ENCODE measurements at places on chromosomes 5 and 9.

- DNase-seq, result no peak
Measured at GRCh38 chr5:60722416-60722815, 22.4 kb upstream of the DEPDC1B start.

GRCh38 chr5:83745816-83746215 is 25.2 kb upstream of the HAPLN1 start:
- DNase-seq, result no peak

DNA sequence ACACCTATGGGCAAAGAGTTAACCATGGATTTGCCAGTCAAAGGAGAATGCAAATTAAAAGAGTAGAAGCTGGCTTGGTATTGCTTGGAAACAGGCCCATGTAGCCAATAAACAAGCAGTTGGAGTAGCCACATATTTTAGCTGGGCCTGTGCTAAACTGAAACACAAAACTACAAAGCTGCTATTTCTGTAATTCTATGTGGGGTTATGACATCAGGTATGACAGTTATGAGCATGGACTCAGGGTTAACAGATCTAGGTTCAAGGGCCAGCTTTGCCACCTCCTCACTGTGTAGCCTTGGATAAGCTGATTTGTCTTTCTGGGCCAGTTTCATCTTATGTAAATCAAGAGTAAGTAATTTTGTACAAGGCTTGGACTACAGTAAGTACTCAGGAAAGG is 142.7 kb downstream of the PIP5K1B start:
- DNase-seq, result no peak

DNA sequence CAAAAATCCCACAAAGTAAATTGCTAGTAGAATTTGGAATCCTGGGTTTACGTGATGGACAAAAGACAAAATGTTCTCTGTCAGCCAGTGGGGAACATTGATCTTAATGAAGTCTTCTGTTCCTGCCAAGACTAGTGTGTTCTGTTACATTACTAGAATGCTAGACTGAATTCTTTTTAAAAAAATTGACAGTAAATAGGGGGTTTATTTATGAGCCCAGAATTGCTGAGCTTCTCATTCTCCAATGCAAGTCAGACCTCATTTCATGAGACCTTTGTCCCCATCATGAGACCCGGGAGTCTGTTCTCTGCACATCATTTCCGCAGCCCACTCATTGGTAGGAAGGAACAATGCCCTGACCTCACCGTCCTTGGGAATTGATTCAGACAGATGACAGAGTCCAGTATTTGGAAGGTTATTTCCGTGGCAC is 173.8 kb upstream of the OTULINL start:
- no peak for DNase-seq

DNA sequence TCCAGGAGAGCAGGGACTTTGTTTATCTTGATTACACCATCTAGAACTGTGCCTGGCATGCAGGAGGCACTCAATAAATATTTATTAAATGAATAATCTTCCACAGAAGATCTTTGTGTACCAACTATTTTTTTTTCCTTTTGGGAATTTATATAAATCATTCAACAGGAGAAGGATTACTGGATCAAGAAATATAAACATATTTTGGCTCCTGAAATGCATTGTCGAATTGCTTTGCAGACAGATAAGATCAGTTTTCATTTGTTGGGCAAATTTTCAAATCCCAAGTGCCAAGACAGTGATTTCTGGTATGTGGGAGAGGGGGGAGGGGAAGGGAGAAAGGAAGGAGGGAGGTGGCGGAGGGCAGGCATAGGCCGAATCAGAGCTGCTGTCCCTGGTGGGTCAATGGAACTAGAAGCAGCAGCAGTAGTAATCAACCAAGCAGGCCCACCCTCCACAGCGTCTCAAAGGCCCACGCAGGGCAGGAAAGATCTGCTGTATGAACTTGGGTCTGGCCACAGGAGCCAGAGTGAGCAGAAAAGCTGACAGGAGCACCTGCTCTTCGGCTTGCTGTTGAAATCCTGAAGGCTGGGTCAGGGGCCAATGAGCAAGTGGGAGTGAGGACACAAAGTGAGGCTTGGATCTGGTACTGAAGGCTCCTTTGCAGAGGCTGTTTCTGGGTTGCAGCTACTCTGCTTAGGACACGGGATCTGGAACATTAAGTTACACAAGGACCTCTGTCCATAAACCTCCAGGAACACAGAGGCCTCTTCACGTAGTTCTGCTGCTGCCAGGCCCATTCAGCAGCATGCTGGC is 15.8 kb upstream of the TRAF1 start:
- no peak for DNase-seq

- DNase-seq, result no peak
Measured at GRCh38 chr9:135547756-135548736, 2.1 kb downstream of the OBP2A start.

GRCh38 chr9:91253488-91253887 is 108.2 kb downstream of the AUH start:
- DNase-seq, result peak; percentile 74

DNA sequence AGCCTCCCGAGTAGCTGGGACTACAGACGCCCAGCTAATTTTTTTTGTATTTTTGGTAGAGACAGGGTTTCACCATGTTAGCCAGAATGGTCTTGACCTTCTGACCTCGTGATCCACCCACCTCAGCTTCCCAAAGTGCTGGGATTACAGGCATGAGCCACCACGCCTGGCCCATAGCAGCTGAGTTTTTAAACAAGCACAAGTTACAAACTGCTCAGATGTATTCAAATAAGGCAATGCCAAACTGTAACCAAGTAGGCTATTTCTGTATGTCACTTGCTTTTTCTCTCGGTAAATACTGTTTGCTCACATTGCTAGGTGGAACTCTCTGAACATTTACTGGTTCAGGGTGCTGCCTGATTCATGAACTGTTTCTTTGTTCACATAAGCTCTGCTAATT is 799.3 kb upstream of the NUDT12 start:
- no peak for DNase-seq

DNA sequence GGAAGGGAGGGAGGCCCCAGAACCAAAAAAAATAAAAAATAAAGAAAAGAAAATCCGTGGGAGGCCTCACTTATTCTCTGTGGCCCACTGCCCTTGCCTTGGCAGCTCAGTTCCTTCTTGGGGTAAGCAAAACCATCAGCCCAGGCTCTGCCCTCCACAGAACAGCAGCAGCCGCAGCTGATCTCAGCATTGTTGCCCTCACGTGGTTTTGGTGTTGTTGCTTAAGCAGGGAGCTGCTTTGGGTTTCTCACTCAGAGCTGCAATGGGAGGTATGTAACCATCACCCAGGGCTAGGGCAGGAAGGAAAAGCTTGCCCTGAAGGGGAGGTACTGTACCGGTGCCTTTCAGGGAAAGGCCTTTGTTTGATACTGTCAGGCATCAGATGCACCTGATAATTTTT is 374.7 kb upstream of the WWC1 start:
- DNase-seq, result peak; percentile 3

- no peak for DNase-seq
Measured at GRCh38 chr5:153765987-153766386, 272.7 kb downstream of the FAM114A2 start.

- no peak for DNase-seq
Measured at GRCh38 chr5:135324160-135324559, 74.9 kb downstream of the MACROH2A1 start.

- no peak for DNase-seq
Measured at GRCh38 chr9:75683591-75683990, 206.9 kb upstream of the PCSK5 start.

- DNase-seq, result no peak
Measured at GRCh38 chr9:87464110-87464991, 33.3 kb upstream of the DAPK1 start.

DNA sequence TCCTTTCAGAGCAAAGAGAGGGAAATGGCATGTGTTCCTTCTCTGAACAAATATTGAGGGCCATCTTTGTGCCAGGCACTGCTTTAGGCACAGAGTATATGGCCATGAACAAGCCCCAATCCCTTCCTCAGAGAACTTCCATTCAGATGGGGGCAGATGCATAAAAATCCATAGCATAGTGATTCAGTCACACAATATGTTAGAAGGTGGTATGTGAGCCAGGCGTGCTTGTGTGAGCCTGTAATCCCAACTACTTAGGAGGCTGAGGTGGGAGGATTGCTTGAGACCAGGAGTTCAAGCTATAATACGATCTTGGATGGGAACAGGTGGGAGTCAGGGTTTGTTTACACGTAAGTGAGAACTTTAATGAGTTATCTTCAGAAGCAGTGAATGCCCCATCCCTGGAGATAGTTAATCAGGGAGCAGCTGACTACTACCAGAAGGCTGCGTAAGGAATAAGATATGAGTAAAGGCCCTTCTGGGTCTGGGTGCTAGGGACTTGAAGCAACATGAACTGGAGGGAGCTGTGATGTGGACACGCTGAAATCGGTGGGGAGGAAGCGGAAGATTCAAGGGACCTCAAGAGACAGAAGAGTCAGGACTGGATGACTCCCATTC is 27.1 kb downstream of the NANS start:
- DNase-seq, result no peak

DNA sequence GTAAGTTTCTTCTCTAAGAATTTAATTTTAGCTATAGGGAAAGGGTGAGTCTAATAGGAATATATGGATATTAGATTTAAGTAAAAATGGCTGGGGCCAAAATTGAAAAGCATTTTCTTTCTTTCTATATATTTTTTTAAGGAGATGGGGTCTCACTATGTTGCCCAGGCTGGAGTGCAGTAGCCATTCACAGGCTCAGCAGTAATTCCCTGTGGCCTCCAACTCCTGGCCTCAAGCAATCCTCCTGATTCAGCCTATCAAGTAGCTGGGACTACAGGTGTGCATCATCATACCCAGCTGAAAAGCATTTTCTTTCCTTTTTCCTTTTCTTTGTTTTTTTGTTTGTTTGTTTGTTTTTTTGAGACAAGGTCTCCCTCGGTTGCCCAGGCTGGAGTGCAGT is 41.1 kb downstream of the CSNK1A1 start:
- no peak for DNase-seq

- DNase-seq, result no peak
Measured at GRCh38 chr5:141598391-141599345, 20.1 kb downstream of the DIAPH1 start.

- peak; percentile 14 for DNase-seq
Measured at GRCh38 chr5:141223112-141223783, at the start of gene PCDHB14. Gene PCDHB14 (plus strand): TSS chr5:141223343. CDS start chr5:141223506, 163 bp downstream.

DNA sequence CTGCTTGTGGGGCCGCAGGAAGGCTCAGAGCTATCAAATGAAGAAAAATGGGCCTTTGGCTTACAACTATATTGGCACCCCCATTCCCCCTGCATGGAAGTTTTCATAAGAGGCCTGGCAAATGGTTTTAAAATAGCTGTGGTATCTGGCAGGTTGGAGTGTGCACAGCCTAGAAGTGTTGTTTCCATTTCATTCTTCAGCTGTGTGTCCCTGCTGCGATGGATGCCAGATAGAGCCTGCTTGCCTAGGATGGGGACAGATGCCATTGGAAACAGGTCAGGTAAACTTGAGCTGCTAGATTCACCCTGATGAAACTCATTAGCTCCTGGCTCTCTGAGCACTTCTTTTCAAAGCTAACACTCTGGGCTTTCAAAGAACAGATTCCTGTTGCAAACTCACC is 183.3 kb downstream of the IRX1 start:
- DNase-seq, result peak; percentile 6

DNA sequence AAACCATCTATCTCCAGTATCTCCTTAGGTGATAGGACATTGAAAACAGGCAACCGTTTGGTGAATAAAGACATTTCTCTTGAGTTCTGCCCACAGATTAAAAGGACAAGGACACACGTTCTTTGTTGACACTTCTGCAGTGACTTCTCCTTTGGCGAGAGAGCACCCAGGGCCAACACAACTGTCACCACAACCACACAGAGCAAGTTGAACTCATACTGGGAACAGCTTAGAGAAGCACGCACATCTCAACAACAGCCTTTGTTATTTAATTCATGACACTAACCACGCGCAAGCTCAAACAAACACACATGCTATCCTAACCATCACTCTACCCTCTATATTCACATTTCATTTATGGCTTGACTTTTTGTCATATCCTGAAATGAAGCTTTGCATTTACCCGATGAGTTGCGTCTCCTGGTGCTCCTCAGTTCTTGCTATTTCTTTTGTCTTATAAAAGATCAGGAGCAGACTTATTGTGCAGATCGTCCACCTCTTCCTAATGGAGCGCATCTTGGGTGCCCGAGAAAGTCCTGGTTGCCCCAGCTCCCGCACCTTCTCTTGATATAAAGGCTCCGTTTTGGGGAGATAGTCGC is 543 bp downstream of the ST8SIA4 start:
- DNase-seq, result peak; percentile 50

DNA sequence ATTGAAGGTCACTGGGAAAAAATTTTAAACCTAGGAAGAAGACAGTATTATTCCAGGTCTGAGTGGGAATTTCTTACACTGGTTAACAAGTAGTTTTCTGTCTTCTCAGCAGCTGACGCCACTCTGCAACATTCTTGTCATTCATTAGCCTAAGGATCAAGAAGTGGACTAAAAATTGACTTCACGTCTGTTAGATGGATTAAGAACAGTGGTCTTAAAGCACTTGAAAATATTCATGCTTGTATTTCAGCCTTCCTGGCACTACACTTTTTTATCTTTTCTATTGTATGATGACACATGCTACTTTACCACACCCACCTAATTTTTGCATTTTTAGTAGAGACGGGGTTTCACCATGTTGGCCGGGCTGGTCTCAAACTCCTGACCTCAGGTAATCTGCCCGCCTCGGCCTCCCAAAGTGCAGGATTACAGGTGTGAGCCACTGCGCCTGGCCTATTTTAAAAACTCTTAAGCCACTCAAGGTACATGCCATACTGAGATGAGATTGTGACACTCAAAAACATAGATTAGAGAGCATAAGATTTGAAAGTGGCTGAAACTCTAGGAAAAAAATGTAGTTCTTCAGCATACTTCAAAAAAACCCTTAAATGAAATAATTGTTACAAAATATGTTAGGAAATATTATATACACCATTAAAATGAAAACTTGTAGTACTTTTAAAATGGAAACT is 8.4 kb downstream of the MATR3 start:
- no peak for DNase-seq

Data from hematopoietic multipotent progenitor cell treated with erythropoietin and hydrocortisone succinate and interleukin-3 and kit ligand, for 6 days (in vitro differentiated cells).